Cardiac muscle cell (in vitro differentiated cells and primary cell): ENCODE measurements at places on chromosomes 5 and 9. TPM values are rescaled to one million over a fixed set of nuclear protein-coding genes. Genes with fewer than 3 reads are reported as not detected.
A peak's percentile ranks its signal among the peaks of the same experiment; 100 is the strongest.

The ARSK gene
- total RNA-seq = 7.2 and 12.2 TPM in 2 replicates

The FLT4 gene
- 5.3 and 9.0 TPM in 2 replicates for total RNA-seq

The TMEM174 gene
- not detected in 2 replicates for total RNA-seq

The SWI5 gene
- total RNA-seq = 37.7 and 61.0 TPM in 2 replicates

The KIF4B gene
- not detected in 2 replicates for total RNA-seq

The PCDHB2 gene
- total RNA-seq = 43.9 and 51.5 TPM in 2 replicates

The ELOVL7 gene
- 0.14 and 0.42 TPM in 2 replicates for total RNA-seq

The C5orf58 gene
- total RNA-seq = not detected in 2 replicates

The PCDHB15 gene
- 21.3 and 32.4 TPM in 2 replicates for total RNA-seq

The UBTD2 gene
- 23.9 and 29.8 TPM in 2 replicates for total RNA-seq

The OR1L1 gene
- not detected in 2 replicates for total RNA-seq

- DNase-seq = peak; percentile 9
Observed at GRCh38 chr5:108747774-108748400, at the start of gene FER. FER (plus strand) TSS chr5:108747897; CDS start chr5:108798183, 50,286 bp downstream.

GRCh38 chr9:14823800-14824199 lies 86.4 kb downstream of the FREM1 start:
- DNase-seq = no peak

DNA sequence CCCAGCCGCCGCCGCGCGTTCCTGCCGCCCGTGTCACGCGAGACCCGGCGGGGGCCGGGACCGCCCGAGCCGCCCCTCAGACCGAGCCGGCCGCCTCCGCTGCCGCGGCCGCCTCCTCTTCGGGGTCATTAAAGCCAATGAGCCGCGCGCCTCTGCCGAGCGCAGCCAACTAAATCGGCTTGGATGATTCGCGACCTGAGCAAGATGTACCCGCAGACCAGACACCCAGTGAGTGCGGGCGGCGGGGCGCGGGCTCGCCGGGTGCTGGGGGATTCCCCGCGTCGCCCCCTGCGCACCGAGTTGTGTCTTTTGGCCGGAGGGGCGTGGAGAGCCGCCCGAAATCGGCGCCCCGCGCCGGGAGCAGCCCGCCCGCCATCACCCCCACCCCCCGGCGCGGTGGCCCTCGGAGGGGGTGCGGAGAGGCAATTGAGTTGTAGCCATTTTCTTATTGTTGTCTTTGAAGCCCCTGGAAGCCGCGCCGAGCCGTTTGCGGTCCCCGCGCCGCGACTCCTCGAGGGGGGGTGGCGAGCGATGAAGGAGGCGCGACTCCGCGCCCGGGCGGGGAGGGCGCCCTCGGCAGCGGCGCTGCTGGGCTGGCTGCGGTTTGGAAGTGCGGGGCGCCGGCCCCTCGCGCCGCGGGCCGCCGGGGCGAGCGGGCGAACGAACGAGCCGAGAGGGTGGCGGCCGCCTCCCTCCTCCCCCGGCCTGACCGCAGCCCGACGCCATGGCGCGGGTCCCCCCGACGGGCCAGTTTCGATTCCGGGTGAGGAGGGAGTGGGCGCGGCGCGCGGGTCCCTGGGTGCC lies 1.0 kb downstream of the TLE4 start:
- DNase-seq = peak; percentile 86

- no peak for DNase-seq
Observed at GRCh38 chr5:172791726-172792445, 20.9 kb upstream of the DUSP1 start.

DNA sequence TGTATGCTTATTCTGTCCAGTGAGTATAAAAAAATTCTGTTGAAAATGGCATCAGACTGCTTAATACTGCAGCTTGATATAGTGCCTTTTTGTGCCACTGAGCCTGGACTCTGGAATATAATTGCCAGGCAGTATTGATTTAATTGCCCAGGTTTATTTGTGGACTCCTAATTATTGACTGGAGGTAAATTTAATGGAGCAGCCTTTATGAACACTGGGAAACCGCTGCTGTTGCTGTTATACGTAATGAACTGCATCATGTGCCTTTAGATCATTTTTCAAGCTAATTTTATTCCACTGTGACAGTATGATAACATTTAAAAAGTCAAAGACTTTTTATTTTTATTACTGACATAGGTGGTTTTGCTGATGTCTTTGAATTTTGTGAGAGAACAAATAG lies 90.2 kb upstream of the SH3GL2 start:
- DNase-seq = no peak

DNA sequence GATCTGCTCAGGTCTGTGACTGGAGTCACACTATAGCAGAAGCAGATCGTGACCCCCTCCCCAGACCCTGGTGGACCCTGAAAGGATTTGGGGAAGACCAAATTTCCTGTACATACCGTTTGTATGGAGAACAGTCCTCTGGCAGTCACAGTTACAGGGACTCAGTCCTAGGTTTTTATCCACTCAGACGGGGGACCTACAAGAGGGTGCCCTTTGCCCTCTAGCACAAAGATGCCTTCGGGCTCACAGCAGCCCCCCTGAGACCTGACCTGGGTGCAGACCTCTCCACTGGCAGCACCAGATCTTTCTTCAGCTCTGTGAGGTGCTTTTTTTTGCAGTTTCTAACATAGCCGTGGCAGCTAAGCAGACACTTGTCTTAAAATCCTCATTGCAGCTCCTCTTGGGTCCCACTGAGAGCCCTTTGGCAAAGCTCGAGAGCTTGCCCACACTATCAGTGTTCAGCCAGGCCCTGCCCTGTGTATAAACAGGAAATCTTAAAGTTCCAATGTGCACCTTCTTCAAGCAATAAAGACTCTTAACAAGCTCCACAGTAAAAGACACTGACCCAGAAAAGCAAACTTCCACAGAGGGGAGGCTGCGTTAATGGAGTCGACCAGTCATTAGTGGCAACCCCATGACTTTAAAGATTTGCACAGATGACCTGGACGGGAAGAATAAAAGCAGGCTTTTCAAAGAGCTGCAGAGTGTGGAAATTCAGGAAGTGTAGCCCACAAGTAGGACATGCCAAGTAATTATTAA lies 71.8 kb upstream of the LHFPL2 start:
- peak; percentile 38 for DNase-seq

DNA sequence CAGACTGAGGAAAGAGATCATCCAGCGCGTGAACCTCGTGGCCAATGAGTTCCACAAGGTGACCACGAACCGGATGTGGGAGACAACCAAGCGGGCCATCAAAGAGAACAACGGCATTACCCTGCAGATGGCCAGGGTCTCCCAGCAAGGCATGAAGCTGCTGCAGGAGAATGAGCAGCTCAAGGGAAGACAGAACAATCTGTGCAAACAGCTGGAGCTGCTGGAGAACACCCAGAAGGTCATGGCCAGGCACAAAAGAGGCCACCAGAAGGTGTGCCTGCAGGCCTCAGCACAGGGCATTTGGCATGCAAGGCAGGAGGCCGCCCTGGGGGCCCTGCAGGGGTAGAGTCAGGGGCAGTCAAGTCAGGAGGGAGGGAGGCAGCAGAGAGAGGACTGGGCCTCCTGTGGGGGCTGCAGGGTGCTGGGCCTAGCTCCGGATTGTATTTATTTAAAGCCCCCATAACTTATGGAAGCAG lies 4.2 kb downstream of the PTRH1 start:
- no peak for DNase-seq

- peak; percentile 15 for DNase-seq
Observed at GRCh38 chr5:126516133-126516532, 78.9 kb downstream of the ALDH7A1 start.

GRCh38 chr5:42824347-42824976 lies 12.8 kb upstream of the SELENOP start:
- no peak for DNase-seq

DNA sequence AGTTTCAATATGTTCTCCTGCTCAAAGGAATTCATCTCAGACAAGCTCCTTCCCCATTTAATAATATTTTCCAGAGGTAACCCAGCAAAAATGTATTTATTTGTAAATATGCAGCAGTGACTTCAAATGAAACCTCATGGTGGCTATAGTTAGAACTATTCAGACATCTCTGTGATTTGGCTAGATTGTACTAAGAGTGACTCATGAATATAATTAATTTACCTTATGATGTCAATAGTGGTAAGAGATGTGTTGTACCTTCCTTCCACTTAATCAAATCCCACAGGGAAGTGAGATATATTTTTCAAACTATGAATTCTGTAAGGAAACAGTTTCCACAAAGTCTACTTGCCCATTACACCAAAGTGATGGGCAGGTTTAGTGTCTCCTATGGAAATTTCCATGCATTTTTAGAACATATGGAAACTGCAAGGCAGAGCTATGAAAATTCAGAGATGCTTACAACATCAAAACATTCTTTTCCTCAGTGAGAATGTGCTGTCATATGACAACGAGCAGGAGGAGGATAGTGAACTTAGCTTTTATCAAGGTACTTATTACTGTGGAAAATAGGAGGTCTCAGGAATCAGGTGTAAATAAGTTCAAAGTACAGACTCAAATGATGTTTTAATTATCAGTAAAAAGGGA lies 34.0 kb upstream of the SPDL1 start:
- no peak for DNase-seq

DNA sequence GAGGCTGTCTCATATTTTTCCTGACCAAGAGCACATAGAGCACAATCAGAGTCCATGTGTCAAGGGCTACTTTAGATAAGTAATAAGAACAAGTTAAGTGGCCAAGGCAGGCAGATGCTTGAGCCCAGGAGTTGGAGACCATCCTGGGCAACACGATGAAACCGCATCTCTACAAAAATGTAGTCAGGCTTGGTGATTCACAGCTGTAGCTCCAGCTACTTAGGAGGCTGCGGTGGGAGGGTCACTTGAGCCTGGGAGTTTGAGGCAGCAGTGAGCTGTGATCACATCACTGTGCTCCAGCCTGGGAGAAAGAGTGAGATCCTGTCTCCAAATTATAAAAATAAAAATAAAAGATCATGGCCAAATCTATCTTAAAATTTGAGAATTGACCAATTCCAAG lies 767.9 kb upstream of the CTNND2 start:
- DNase-seq = peak; percentile 20

DNA sequence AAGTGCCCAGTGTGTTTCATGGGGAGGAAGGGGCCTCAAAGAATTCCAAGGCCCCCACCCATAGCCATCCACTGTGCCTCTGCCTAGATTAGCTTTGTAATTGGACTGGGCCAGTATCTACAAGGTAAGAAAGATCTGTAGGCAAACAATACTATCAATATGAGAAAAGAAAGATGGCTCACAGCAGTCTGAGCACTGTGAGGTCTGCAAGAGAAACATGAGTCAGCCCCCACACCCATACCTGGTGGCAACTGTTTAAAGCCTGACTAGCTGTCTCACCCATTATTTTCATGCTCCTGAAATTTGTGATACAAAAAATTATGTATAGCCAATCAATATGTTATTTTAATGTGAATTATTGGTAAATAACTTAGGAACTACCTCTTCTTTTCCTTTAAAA lies 10.0 kb upstream of the ZNF483 start:
- DNase-seq = no peak

DNA sequence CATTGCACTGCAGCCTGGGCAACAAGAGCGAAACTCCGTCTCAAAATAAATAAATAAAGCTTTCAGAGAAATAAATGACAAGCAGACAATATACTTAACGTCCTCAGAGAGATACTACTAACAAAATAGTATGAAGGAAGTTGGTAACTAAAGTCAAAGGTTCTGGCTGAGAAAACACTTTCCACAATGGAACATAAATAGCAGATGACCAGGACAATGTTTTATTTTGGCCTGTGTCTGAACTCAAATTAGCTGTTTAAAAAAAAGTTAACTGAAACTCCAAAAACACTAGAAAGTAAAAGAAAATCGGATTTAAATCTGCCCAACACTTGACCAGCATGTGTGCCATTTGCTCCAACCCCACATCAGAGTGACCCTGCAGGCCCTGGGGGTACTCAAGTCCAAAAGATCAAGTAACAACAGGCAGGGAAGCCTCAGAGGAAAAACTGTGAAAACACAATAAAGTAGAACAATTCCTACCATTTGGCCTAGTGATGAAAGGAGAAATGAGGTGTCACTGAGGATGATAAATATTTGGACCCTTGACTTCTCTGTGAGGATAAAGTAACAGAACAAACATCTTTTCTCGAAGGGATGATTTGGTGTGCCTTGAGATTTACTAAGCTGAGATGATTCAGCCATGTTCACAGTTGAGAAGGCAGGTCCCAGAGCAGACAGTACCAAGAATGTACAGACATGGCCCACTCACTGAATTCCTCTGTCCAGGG lies 47.7 kb downstream of the LHFPL2 start:
- no peak for DNase-seq

GRCh38 chr5:163659568-163659902 lies 154.1 kb downstream of the MAT2B start:
- no peak for DNase-seq

- no peak for DNase-seq
Observed at GRCh38 chr5:94849324-94849723, 230.9 kb downstream of the SLF1 start.
